ENCODE measurements at places on chromosomes 1 and 21. TPM values are rescaled to one million over a fixed set of nuclear protein-coding genes. Genes with fewer than 3 reads are reported as not detected.

The FGR gene
- not detected for total RNA-seq

The SMIM1 gene
- 1.3 TPM for total RNA-seq

The FCRL6 gene
- total RNA-seq: not detected

The OR2T29 gene
- total RNA-seq: not detected

DNA sequence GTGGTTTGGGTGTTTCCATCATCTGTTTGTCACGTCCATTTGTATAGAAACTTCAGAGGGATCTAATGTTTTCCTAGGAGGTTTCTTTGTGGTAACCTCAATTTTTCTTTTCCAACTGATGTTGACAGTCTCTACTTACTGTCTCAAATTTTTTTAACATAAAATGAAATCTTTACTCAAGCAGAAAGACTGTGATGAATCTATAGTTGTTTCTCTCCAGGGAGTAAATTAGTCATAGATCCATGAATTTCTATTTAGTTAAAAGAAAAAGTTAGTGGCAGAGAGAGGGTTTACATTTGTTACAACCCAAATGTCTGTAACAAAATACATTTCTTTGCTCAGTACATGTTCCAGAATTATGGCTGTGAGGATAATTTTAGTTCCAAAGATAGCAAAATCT lies 161.6 kb downstream of the DISP1 start:
- no peaks in the 10 kb centered on the region for H3K27me3 ChIP-seq
- H3K4me3 ChIP-seq: no peak overlapping the region
- DNase-seq: no peak
- H3K4me1 ChIP-seq: peaks cover 19% of the 10 kb centered on the region

GRCh38 chr1:40789661-40790430 lies 6.3 kb downstream of the KCNQ4 start:
- no peaks in the 10 kb centered on the region for H3K27me3 ChIP-seq
- H3K36me3 ChIP-seq: no peaks in the 10 kb centered on the region
- H3K4me3 ChIP-seq: no peak overlapping the region

DNA sequence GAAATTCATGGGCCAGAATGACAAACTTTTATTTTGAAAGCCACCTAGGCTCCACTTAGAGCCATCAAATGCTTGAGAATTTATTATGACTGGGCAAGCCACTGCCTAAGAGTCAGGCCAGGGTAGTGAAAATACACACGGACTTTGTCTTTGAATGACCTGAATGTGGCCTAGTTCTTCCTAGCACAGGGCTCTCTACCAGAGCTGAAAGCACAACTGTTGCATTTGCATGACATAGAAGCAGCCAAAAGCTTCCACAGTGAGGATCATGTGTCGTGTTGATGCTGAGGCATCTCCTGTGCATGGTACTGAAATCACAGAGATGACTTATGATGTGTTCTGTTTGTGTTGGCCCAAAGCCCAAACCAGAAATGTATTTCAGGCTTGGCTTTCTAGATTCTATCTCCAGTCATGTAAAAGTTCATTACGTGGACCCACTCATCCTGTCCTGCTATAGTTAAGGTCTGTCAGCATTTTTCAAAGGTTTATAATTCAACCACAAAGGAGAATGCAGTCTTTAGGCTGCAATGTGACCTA lies 164.0 kb upstream of the UBE2U start:
- H3K4me1 ChIP-seq: peaks cover 71% of the 10 kb centered on the region
- H3K36me3 ChIP-seq: peaks cover 2% of the 10 kb centered on the region
- H3K4me3 ChIP-seq: no peak overlapping the region
- peak overlapping the region; percentile 93 for H3K27ac ChIP-seq

DNA sequence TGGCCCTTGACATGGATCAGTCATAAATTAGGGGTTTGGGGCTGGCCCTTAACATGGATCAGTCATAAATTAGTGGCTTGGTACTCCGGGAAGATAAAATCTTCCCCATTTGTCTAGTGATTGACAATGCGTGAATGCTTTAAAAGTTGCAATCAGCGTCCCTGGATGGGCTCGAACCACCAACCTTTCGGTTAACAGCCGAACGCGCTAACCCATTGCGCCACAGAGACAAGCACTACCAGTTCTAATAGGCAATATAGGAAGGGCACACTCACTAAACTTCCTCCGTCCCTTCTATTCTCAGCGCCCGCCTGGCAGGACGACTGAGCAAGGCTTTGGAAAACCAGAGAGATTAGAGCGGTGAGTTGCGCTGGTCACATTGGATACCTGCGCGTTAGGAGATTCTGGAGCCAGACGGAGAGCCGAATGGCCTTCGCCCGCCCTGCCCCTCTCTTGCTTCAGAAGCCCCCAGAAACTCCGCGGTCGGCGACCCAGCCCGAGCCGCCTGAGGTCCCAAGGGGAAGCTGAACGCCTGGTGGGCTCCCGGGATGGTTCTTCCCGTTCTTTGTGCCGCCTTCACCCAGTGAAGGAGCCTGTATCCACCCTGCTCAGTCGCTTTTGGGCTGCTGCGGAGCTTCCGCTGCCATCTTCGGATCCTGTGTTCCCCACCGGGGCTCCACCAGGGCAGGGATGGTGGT lies 235.9 kb downstream of the FAM72C start:
- no peak overlapping the region for H3K27ac ChIP-seq
- H3K27me3 ChIP-seq: no peaks in the 10 kb centered on the region
- H3K36me3 ChIP-seq: no peaks in the 10 kb centered on the region
- DNase-seq: no peak
- H3K4me3 ChIP-seq: no peak overlapping the region

DNA sequence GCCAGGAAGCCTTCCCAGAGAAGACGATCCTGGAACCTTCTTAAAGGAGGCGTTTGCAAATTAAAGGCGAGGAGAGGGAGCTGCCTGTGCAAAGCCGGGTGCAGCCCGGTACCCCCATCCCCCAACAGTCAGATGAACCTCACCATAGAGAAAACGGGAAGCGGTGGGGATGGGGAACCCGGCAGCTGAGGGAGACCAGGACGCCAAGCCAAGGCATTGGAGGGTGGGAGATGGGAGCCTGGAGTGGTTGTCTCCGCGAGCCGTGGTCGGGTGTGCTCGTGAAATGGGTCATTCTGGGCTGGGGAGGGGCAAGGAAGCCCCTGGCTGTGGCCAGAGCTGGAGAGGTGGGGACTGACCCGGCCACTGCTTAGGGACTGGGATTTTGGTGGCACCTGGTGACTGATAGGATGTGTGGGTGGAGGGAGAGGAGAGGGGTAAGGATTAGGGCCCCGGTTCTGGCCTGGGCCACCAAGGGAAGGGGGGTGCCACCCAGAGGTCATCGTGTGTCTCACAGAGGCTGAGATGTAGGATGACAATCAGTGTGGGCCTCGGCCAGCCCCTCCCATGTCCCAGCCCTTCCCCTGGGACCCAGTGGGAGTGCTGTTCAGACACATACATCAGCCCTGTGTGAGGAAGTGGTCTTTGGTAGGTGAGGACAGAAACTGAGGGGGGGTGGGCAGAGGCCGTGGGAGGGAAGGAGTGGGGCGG lies 676 bp upstream of the PADI2 start:
- DNase-seq: no peak
- H3K4me3 ChIP-seq: no peak overlapping the region
- H3K4me1 ChIP-seq: peaks cover 45% of the 10 kb centered on the region
- H3K27me3 ChIP-seq: peaks cover 14% of the 10 kb centered on the region
- H3K27ac ChIP-seq: no peak overlapping the region

DNA sequence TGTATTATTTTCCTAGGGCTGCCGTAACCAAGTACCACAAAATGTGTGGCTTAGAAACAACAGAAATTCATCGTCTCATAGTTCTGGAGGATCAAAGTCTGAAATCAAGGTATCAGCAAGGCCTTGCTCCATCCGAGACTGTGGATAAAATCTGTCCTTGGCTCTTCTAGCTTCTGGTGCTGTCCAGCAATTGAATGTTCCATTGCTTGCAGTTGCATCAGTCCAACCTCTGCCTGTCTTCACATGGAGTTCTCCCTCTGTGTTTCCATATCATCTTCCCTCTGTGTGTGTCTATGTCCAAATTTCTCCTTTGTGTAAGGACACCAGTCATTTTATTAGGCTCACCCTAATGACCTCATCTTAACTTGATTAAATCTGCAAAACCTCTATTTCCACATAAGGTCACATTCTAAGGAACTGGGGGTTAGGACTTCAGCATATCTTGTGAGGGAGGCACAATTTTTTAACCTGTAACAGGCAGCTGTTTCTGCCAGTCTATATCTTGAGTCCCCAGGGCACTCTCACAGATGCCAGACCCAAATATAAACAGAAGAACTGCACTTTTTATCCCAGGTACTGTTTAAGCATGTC lies 84.2 kb downstream of the ERG start:
- no peaks in the 10 kb centered on the region for H3K27me3 ChIP-seq
- H3K4me3 ChIP-seq: no peak overlapping the region
- H3K36me3 ChIP-seq: peaks cover 6% of the 10 kb centered on the region
- DNase-seq: no peak
- H3K27ac ChIP-seq: peak overlapping the region; percentile 78
- H3K4me1 ChIP-seq: peaks cover 44% of the 10 kb centered on the region

GRCh38 chr1:224866940-224867339 lies 62.5 kb upstream of the DNAH14 start:
- H3K27ac ChIP-seq: no peak overlapping the region
- H3K36me3 ChIP-seq: no peaks in the 10 kb centered on the region
- no peaks in the 10 kb centered on the region for H3K27me3 ChIP-seq
- no peak for DNase-seq
- no peaks in the 10 kb centered on the region for H3K4me1 ChIP-seq

Data from osteocyte (in vitro differentiated cells).